GM23248 (cell line): ENCODE measurements at places on chromosomes 16 and 17. TPM values are rescaled to one million over a fixed set of nuclear protein-coding genes. Genes with fewer than 3 reads are reported as not detected.

DNA sequence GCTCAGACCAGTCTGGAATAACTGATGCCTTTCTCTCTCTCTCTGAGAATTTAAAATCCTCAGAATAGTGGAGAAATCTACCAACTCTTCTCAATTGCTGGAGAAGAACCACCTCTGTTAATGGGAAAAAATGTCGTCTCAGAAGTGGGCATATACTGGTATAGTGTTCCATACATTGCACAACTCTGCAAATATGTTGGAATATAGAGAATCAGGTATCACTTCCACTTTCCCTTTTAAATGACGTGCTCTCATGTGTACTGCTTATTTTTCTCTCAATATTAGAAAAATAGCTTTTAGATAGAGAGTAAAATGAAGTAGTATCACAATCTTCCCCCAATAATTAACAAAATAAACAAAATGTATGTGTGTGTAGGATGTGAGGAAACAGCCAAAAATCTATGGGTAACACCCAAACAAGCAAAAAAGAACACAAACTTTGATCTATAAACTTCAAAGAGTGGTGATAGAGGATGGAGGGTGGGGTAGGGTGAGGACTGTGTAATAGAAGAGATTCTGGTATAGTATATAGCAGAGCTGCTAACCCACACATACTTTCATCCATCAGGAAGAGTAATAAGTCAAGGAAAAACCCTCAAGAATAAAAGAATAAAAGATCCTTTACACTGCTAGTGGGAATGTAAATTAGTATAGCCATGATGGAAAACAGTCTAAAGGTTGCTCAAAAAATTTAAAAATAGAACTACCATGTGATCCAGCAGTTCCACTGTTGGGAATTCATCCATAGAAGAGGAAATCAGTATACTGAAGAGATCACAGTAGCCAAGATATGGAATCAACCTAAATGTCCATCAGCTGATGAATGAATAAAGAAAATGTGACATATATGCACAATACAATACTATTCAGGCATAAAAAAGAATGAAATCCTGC, 46.9 kb downstream of the NFATC3 start:
- no peak for DNase-seq

GRCh38 chr16:74657870-74658642, 8.6 kb downstream of the RFWD3 start:
- DNase-seq, result no peak

GRCh38 chr17:59062509-59062908, 44.2 kb downstream of the TRIM37 start:
- DNase-seq, result no peak

ZACN gene
- polyA plus RNA-seq, result 0.85 and 1.9 TPM in 2 replicates

KRT31 gene
- not detected in 2 replicates for polyA plus RNA-seq

NPIPA2 gene
- 1.7 and 2.0 TPM in 2 replicates for polyA plus RNA-seq
